ENCODE measurements at places on chromosomes 1 and 21. TPM values are rescaled to one million over a fixed set of nuclear protein-coding genes. Genes with fewer than 3 reads are reported as not detected.

Gene CLCA4
- not detected for total RNA-seq

Gene INSRR
- total RNA-seq = not detected

Gene RAB25
- not detected for total RNA-seq

Gene PADI3
- total RNA-seq = not detected

Gene SRSF10
- 95.2 TPM for total RNA-seq

Gene CD53
- total RNA-seq = not detected

Gene HS2ST1
- total RNA-seq = 35.4 TPM

Gene DTL
- 12.1 TPM for total RNA-seq

Gene OTUD3
- 8.4 TPM for total RNA-seq

Gene ETNK2
- 0.78 TPM for total RNA-seq

Gene SLC41A1
- 12.1 TPM for total RNA-seq

Gene TFAP2E
- total RNA-seq = 0.20 TPM

Gene ANKRD45
- not detected for total RNA-seq

Gene B4GALT3
- 20.3 TPM for total RNA-seq

Gene HSD3B2
- not detected for total RNA-seq

Gene C1orf87
- total RNA-seq = not detected

Gene CELA3A
- not detected for total RNA-seq

Gene LCE1D
- total RNA-seq = not detected

Gene RFX5
- total RNA-seq = 32.5 TPM

Gene SERPINC1
- not detected for total RNA-seq

Gene TCEA3
- 3.1 TPM for total RNA-seq

Gene TMOD4
- not detected for total RNA-seq

Gene MTARC2
- 2.9 TPM for total RNA-seq

Gene EFNA1
- 0.37 TPM for total RNA-seq

Gene TNFRSF4
- not detected for total RNA-seq

Gene ANGPTL3
- under 0.01 TPM for total RNA-seq

Gene GPR157
- 7.6 TPM for total RNA-seq

Gene RXFP4
- not detected for total RNA-seq

Gene DISP3
- under 0.01 TPM for total RNA-seq

Gene GBP6
- not detected for total RNA-seq

Gene ADAMTS5
- 27.6 TPM for total RNA-seq

Gene PRKAA2
- total RNA-seq = 0.73 TPM

Gene SLAMF9
- total RNA-seq = not detected

Gene GUCA2A
- total RNA-seq = not detected

Gene PPIE
- total RNA-seq = 25.0 TPM

Gene CELA2A
- not detected for total RNA-seq

Gene S100A8
- not detected for total RNA-seq

Gene SPATA21
- total RNA-seq = not detected

Gene GSTM4
- 10.2 TPM for total RNA-seq

Gene MROH7
- total RNA-seq = 0.37 TPM

Gene GOLT1A
- total RNA-seq = not detected

Gene APOBEC4
- total RNA-seq = not detected

Gene TP73
- not detected for total RNA-seq

Gene ITLN2
- total RNA-seq = not detected

Gene SERINC2
- total RNA-seq = 15.4 TPM

Gene FAM110D
- not detected for total RNA-seq

Gene E2F2
- total RNA-seq = 2.2 TPM

Gene PTGS2
- total RNA-seq = 7.6 TPM

Gene INAVA
- total RNA-seq = not detected

Gene CDK11B
- total RNA-seq = 6.3 TPM

Gene HSD3B1
- total RNA-seq = not detected

Gene PRAMEF9
- total RNA-seq = not detected

Gene AADACL4
- total RNA-seq = not detected

Gene UTS2
- total RNA-seq = not detected

Gene STIL
- 9.6 TPM for total RNA-seq

Gene MT1HL1
- total RNA-seq = not detected

Gene C1orf141
- total RNA-seq = not detected

Gene LENEP
- not detected for total RNA-seq

Gene ANKRD34A
- 2.0 TPM for total RNA-seq

Gene HES5
- not detected for total RNA-seq

All from subcutaneous preadipocyte (primary cell).